ENCODE measurements at places on chromosomes 2 and 18.

DNA sequence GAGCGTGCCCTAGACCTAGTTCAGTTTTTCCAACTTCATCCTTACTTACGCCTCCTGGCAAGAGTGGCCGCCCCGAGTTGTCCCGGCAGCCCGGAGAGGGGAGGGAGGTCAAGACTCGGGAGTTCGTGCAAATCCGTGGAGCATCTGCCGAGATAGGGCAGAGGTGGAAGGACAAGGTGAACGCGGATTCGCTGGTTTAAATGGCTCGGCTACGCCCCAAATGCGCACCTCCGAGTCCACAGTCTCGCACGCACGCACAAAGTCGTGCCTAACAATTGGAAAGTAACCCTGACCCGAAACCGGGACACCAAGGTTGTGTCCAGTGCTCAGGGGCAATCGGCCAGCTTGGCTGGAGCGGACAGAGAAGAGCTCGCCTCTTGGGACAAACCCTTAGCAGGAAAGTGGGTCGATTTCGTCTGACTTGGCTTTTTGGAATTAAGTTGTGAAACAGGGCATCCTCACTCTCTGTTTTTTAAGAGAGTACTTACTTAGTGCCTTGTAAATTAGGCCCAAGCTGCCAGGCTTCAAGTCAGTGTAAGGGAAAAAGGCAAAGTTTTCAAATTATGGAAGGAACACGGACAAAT, 726 bp upstream of the SS18 start:
- DNase-seq: no peak

GRCh38 chr2:134675314-134675713, 43.5 kb downstream of the TMEM163 start:
- no peak for DNase-seq

- no peak for DNase-seq
Measured at GRCh38 chr2:58378152-58378551, 137.0 kb upstream of the FANCL start.

GRCh38 chr2:123993728-123994323, 31.3 kb upstream of the CNTNAP5 start:
- peak; percentile 27 for DNase-seq

- DNase-seq: no peak
Measured at GRCh38 chr2:177771191-177771590, 301.4 kb downstream of the PDE11A start.

DNA sequence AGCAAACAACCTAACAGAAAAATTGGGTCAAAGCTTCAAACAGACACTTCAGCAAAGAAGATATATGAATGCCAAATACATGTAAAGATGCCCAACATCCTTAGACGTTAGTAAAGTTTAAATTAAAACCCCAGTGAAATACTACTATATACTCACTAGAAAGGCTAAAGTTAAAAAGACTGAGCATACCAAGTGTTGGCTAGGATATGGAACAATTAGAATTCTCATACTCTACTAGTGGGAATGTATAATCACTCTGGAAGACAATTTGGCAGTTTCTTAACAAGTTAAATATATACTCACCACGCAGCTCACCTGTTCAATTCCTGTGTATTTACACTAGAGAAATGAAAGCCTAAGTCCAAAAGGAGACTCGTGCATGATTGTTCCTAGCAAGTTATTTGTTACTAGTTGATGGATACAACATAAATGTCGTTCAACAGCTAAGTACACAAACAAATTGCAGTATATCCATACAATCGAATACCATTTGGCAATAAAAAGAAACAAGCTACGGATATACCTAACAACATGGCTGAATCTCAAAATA, 183.7 kb upstream of the ZFP36L2 start:
- DNase-seq: no peak

- DNase-seq: no peak
Measured at GRCh38 chr18:49722477-49722876, 90.9 kb downstream of the ACAA2 start.

DNA sequence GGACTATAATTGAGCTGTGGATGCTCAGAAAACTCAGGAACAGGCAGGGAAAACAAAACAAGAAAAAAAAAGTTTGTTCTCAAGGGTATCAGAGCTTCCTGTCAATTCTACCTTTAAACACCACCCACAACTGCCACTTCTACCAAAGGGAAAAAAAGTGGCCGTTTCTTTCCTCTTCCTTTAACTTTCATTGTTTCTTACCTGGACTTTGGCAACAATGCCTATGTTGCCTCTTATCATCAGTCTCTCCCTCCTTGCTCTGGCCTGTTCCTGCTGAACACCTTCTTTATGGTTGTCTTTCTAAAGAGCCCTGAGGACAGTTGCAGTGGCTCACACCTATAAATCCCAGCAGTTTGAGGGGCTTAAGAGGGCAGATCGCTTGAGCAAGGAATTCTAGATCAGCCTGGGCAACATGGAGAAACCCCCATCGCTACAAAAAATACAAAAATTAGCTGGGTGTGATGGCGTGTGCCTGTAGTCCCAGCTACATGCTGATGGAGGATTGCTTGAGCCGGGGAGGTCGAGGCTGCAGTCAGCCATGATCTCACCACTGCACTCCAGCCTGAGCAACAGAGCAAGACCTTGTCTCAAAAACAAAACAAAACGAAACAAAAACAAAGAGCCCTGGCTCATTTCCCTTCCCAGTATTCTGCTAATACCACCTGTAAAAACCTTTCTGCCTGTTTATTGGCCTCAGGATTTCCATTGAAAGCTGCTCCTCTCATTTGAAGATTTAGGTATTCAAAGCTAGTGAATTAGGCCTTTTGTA, 18.0 kb upstream of the NR4A2 start:
- no peak for DNase-seq

GRCh38 chr2:73063472-73063871, 8.0 kb downstream of the SFXN5 start:
- DNase-seq: no peak

DNA sequence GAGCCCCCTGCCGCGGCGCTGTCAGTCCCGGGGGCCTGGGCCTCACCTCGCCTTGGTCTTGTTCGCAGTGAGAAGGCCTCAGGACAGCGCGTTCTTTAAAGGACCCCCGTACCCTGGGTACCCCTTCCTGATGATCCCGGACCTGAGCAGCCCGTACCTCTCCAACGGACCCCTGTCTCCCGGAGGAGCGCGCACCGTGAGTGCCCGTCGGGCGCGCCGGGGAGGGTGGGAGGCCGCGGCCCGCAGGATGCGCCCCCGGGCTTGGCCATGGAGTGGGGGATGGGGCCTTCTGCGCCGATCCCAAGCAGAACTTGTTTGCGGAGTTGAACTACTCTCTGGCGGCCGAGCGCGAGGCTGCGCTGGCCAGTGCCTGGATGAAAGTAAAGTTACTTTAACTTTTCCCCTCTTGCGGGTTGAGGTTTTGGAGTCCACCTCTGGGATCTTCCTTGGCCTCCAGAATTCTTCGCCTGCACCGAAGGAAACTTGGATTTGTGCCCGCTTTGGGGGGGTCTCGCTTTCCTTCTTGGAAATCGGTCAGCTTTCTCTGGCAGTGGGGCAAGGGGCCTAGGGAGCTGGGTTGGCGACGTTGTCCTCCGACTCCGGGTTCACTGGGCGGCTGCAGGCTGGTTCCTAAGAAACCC, 1.2 kb downstream of the TCF7L1 start:
- peak; percentile 80 for DNase-seq

DNA sequence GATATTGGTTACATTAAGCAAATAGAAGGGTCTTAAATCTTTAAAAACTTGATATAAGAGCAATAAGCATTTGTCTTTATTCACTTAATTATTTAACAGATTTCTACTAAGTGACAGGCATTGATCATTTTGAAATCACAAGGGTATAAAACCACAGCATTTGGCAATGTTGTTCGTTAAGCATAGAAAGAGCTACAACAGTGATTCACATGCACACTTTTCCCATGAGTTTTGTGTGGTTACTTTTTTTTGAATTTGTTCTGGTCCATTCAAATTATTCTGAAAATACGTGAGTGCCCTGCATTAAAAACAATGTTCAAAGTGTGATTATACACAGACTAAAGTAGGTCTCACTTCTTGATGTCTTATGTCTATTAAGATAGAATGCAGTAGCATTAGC, 52.2 kb downstream of the LYPD6B start:
- DNase-seq: no peak

DNA sequence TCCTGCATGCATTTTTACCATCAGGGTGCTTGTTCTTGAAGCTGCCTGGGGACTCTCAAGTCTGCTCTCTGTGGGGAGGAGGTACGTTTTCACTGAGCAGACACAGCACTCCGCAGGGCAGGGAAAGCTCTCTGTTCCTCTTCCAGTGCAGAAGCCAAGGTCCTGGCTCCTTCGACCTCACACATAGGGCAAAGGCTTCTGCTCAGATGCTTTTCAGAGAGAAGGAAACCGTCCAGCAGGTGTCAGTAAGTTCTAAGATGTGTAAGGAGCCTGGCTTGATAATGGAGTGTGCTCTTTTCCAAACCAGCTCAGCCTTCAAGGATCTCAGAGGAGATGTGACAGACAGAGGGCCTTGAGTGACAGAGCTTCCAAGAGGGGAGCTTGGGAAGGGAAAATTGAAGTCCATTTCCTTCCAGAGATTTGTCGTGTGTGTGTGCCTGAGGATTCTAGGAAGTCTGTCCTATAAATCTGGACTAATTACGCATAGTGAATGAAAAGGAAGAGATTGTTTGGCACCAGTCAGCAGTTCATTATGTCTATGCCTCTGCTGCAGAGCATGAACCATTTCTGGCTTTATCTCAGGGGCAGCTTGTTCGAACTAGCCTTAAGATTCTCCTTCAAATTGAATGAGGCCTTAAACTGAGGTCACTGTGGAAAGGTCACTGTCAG, 67.3 kb upstream of the UPP2 start:
- peak; percentile 40 for DNase-seq

GRCh38 chr2:162295009-162295408, 23.5 kb downstream of the IFIH1 start:
- DNase-seq: no peak

DNA sequence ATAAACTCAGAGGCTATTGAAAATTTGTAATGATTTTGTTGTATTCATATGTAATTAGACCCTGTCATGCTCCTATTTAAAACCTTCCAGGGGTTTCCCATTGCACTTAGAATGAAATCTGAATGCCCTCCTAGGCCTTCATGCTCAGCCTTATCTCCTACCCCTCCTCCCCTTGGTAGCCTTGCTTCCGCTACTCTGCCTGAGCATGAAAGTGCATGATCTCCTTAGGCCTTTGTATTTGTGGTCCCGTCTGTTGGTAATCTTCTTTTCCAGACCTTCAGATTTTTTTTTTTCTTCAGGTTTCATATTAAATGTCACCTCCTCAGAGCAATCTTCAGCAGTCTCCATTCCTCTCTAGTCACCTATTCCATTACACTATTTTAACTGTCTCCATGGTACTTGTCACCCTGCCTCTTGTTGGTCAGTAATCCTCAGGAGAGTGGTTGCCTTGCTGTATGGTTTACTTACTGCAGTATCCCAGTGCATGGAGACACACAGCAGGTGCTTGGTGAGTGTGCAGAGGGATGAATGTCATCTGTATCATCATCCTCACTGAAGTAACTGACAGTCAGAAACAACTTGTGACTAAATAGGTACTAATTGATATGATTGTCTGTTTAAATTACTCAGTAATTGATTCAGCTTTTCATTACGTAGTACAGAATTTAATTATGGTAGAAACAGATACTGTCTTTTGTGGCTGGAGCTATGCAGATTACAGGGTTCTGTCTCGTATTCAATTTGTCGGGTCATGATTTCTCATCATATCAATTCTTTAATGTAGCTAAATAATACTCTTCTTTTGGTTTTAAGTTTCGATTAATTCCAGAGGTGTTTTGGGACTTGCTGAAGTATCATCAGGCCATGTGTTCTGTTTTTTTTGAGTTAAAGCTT, 63.9 kb downstream of the PHLPP1 start:
- DNase-seq: no peak

GRCh38 chr2:240509667-240510512, 47.9 kb downstream of the ANKMY1 start:
- DNase-seq: no peak

DNA sequence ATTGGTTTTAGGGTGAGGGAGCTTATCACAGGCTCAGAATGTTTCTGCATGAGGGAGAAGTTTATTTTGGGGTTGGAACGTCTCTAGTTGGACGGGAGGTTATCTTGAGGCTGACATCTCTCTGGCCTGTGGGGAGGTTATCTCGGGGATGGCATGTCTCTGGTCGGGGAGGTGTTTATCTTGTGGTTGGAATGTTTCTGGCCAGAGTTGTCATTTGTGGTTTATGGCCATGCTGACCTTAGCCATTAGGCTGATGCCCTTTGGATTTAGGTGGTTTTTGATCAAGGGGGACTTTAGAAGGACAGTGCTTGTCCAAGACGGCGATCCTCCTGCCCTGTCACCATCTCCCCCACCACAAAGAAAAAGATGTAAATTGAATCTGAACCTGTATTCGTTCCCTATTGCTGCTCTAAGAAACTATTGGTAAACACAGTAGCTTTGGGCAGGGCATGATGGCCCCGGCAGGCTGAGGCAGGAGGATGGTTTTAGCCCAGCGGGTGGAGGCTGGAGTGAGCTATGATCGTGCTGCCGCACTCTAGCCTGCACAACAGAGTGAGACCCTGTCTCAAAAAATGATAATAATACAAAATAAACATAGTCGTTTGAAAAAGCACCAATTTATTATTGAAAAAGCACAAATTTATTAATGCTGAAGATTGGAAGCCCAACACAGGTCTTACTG, 17.8 kb upstream of the MPPE1 start:
- no peak for DNase-seq

- no peak for DNase-seq
Measured at GRCh38 chr2:27810455-27810854, 38.9 kb downstream of the MRPL33 start.

DNA sequence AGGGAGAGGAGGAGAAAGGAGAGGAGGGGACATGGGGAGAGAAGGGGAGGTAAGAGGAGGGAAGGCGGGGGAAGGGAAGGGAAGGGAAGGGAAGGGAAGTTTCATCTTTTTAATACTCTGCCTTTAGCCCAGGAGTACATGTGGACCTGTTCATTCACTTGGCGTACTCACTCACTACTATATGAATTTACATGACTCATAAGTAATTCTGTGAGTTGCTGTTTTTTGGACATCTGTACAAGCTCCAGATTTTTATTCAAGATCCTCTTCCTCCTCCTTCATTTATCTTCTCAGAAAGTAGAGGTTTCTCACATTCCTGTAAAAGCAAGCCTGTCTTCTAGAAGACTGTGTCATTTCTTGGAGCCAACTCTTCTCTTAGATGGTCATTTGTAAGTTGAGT, 84.6 kb downstream of the RDH14 start:
- DNase-seq: no peak

DNA sequence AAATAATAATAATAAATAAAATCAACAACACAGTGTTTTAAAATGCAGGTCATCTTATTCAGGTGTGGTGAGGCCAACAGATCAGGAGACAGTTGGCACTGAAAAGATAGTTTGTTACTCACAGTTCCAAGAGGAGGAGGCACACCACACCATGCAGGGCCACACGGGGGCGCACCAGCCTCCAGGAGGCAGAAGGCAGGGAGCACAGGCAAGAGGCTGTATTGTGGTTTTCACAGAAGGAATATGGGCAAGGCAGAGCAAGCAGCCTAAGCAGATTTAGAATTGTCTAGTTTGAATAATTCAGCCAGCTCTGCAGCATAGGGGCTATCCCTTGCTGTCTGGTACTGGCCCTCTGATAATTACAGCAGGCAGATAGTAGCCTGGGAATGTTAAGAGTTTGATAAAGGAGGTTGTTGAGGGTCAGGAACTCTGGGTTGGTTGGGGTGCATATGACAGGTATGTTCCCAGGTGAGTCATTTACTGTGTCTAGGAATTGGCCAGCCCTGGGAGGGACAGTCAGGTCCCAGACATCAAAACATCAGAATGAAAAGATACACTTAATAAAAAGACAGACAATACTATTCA, 31.3 kb downstream of the KIAA2012 start:
- DNase-seq: no peak

GRCh38 chr2:95041060-95041823, 15.7 kb downstream of the MAL start:
- DNase-seq: no peak
